ENCODE measurements at places on chromosomes 1 and 21.

DNA sequence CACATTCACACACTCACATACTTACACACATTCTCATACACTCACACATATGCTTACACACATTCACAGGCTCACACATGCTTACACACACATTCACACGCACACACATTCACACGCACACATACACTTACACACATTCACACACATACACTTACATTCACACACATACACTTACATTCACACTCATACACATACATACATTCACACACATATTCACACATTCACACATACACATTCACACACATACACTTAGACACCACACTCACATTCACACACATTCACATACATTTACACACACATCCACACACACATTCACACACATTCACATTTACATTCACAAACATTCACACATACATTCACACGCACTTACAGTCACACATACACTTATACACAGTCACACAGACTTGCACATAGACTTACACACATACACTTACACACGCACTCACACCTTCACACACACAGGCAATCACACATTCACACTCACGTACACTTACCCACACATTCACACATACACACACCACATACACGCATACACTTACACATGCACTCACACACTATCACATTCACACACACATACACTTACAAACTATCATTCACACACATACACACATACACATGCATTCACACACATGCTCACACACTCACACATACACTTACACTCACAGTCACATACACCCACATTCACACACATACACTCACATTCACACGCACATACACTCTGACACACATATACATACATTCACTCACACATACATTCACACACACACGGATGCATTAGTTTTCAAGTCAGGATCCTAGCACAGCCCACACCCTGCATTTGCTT lies 16.8 kb downstream of the PDE9A start:
- no peak for DNase-seq

DNA sequence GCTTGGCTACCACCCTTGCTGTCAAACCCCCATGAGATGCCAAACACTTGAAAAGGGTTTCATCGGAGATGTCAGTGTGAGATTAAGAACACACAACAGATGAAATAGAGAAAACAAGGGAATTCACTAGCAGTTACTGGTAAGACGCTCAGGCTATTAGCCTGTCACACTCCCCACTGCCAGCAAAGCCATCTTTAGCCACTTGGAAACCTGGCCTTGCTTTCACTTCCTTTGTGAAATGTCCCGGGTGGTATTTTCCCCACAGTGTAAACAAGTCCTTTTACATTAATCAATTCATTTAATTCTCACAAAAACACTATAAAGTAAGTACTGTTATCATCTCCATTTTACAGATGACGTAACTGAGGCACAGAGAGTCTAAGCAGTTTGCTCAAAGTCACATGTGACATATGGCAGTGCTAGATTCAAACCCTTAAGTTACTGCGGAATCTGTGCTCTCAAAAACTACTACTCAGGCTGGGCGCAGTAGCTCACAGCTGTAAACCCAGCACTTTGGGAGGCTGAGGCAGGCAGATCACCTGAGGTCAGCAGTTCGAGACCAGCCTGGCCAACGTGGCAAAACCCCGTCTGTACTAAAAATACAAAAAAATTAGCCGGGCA lies 32.7 kb upstream of the KHDRBS1 start:
- no peak for DNase-seq

GRCh38 chr1:62722796-62723195 lies 34.6 kb upstream of the DOCK7 start:
- no peak for DNase-seq

- DNase-seq, result no peak
Measured at GRCh38 chr1:54091666-54092065, 38.3 kb downstream of the TCEANC2 start.

GRCh38 chr1:21756393-21757089 lies 26.4 kb downstream of the USP48 start:
- no peak for DNase-seq

Measured in stimulated activated CD4-positive, alpha-beta T cell treated with anti-CD3 and anti-CD28 coated beads, Interleukin-15, amount 100 ng/mL, for 1 hour (primary cell).